Spinal cord (tissue), 10 donors: ENCODE measurements at places on chromosomes 4 and X. TPM values are rescaled to one million over a fixed set of nuclear protein-coding genes. Genes with fewer than 3 reads are reported as not detected.

DNA sequence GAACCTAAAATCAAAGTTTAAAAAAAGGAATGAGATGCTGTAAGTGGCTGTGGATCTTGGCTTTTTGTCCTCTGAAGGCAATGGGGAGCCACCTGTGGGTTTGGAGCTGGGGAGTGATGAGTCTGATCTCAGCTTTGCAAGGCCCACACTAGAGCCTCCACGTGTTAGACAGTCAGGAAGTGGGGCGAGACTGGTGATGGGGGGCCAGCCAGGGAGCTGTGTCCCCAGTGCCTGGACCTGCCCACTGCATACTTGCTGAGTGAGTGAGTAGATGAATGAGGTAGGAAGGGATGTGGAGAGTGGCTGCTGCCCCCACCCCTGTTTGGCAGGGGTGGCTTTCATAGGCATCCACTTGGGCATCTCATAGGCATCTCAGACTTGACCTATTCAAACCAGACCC is 84.0 kb downstream of the NHSL2 start:
- DNase-seq: no peak

DNA sequence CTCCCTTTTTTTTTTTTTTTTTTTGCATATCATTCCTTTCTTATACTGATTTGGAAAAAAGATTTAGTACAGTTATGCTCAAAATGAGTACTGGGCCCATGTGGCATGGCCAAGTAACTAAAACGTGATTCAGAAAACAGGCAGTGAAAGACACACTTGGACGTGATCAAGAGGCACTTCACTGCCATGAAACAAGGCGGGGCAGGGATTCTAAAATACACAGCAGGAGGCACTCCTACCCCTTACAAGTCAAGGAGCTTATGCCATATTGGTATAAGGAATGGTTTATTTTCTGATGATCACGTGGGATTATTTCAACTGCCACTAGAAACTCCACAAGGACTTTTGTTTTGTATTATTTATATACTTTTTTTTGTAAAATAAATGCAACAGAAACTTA is 72.0 kb downstream of the CHST7 start:
- DNase-seq: no peak

GRCh38 chr4:78776729-78777575 is 802 bp downstream of the BMP2K start:
- DNase-seq: no peak

DNA sequence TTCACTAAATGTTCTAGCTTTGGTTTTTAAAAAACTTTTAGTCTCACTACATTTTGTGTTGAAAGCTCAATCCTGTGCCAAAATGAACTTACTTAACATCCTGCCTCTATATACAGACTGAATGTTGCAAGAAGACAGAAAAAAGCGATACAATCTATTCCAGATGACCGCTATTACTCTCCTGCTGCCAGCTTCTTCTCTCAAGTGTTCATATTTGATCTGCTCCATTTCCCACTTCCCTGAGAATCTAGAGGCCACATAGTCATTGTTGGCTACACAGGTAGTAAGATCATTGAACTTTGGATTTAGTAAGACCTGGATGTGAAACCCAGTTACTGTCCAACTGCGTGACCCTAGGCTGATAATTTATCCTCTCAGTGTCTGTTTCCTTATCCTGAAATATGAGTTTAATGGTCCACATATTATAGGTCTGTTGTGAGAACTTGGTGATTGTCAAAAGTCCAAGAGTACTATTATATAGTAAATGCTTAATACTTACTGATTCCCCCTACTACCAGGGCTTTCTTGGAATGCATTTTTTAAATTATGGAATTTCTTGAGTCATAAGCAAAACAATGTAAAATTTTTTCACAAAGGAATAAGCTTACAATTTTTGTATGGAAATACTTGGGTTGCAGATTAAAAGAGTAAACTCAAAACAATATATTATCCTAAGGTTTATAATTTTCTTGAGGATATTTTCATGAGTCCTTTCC is 976.8 kb upstream of the ADGRL3 start:
- no peak for DNase-seq

GRCh38 chr4:12231098-12231497 is 802.4 kb upstream of the HS3ST1 start:
- no peak for DNase-seq

DNA sequence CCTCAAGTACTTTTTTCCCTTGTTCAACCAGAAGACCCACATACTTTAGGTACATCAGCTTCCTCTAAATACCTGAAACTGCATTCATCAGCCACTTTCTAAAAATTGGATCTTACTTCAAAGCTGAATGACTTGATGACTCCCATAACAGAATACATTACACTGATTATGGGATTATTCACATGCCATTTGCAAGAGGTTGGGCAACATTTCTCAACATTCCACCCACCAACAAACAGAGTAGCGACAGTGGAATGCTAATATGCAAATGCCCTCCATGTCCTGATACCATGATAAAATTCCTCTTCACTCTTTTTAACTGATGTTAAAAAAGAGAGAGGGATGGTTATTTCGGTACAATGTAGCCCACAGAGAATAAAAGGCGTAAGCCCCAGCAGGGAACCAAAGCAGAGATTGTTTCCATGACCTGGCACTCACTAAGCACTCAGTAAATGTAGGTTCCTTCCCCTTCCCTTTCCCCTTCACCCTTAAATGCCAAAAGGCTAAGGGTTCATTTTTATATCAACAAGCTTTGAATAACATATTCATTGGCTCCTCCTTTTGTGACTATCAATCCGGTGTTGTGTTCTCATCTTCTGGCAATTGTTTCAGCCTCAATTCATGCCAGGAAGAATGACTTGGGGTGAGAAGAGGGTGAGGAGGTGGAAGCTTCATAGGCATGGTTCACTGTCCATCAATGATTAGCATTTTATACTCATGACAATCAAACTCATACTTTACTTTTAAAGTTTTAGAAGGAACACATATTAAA is 317.2 kb downstream of the DHX15 start:
- no peak for DNase-seq

DNA sequence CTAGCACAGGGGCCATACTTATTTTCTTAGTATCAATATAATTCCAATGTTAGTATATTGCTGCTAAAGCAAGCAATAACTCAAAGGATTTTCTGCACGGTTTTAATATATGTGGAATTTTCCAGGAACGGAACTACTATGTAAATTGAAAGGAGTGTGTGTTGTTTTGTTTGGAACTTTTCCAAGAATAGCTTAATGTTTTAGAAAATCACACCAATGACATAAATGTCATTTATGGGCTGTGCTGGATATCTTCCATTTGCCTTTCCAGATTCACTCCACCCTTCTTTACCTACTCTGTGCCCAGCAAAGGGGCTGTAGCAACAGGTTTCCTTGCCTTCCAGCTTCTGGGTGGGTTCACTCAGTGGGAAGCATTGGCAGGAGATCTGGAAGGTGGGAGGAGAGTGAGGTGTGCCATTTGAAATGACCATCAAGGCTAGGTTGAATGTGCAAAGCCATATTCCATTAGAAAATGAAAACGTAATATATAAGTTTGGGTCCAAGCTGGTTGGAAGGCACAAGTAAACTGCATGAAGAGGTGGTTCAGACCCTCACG is 25.2 kb upstream of the ZFX start:
- DNase-seq: no peak

DNA sequence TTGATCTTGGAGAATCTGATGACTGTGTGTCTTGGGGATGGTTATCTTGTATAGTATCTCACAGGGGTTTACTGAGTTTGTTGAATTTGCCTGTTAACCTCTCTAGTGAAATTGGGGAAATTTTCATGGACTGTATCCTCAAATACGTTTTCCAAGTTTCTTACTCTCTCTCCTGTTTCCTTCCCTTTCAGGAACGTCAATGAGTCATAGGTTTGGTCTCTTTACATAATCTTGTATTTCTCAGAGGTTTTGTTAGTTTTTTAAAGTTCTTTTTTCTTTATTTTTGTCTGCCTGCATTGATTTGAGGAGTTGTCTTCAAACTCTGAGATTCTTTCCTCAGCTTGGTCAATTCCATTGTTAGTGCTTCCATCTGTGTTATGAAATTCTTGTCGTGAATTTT is 227.7 kb upstream of the GPRIN3 start:
- no peak for DNase-seq

GRCh38 chr4:46648088-46648744 is 258.3 kb upstream of the GABRA2 start:
- no peak for DNase-seq

DNA sequence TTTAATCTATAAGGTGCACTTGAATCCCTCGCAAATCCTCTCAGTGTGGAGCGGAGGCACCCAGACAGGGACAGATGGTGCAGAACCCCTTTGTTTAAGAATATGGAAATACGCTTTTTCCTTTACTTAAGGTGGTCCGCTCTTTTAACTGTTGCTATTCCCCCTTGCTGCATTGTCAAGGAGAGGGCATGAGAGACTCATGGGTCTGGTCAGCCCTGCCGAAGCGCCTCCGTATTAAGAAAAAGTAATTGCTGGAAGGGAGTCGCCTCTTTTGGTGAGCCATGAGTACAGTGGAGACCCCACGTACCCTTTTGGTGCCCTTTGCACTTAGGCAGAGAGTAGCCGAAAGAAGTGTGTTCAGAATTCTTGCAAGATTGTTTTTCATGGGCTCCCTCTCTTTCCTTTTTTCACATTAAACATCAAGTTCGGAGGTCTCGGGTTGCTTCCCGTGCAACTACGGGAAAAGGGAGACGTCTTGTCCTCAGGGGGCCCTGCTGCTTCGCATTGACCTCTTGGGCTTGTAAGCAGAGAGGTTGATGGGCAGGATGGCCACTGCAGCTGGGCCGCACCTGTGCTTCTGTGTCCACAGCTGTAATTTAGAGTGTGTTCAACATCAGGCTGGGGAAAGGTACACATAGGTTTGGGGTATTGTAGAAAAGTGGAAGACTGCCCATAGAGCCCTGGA is 109.6 kb downstream of the SPRY1 start:
- no peak for DNase-seq

DNA sequence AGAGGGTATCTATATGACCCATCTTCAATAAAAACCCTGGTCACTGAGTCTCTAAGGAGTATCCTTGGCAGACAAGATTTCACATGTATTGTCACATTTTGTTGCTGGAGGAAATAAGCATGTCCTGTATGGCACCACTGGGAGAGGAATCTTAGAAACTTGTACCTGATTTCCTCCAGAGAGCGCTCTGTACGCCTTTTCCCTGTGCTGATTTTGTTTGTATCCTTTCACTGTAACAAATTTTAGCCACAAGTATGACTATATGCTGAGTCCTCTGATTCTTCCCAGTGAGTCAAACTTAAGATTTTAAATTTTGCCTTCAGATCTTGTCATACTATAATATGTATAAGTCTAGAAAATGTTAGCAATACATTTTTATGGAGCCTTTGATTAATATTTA is 102.8 kb downstream of the ITIH6 start:
- no peak for DNase-seq

Gene PDE6B
- 16.8 TPM for total RNA-seq

Gene STS
- 34.3 TPM for total RNA-seq

Gene BEX5
- 28.3 TPM for total RNA-seq
